Ovary (tissue), 10 donors: ENCODE measurements at places on chromosomes 1 and 21. TPM values are rescaled to one million over a fixed set of nuclear protein-coding genes. Genes with fewer than 3 reads are reported as not detected.

Gene IL24
- total RNA-seq: not detected

- DNase-seq: no peak
- H3K27ac ChIP-seq: no peak overlapping the region
- H3K4me3 ChIP-seq: no peak overlapping the region
- peaks cover 2% of the 10 kb centered on the region for H3K4me1 ChIP-seq
- no peaks in the 10 kb centered on the region for H3K27me3 ChIP-seq
- no peaks in the 10 kb centered on the region for H3K36me3 ChIP-seq
Measured at GRCh38 chr1:243723050-243723449, 127.0 kb downstream of the AKT3 start.

DNA sequence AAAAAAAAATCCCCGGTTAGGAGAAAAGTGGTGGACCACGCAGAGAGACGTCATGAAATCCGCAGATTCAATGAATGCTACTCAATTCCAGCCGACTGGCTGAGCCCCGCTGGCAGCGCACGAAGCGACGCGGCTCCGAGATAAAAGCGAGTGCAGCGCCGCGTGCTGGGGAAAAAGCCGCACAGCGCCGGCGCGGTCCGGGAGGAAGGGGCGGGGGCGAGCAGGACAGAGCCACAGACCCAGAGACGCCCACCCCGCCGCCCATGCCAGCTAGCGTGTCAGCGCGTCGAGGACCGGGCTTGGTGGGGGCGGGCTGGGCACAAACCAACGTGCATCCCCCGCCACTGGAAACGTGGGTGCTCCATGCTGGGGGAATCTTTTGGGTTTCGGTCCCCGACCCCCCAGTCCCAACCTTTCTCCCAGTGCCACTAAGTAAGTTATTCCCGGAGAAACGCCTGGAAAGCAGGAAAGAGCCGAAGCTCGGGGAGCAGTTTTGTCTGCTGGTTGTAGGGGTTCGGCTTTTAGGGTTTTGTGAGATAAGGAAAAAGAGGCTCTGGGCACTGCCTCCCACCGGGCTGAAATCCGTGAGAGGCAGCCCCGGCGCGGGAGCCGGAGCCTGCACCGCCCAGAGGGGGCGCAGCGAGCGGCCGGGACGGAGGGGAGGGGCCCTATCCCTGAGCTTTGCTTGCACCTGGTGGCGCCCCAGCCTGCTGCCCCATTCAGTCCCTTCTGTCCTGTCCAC lies at the start of gene KCNJ6:
KCNJ6 (minus strand) TSS at position 148 of the 742 bp plus-strand sequence. CDS start 75,775 bp downstream, outside the sequence.
- H3K36me3 ChIP-seq: no peaks in the 10 kb centered on the region
- H3K4me1 ChIP-seq: no peaks in the 10 kb centered on the region

Gene CLDN17
- total RNA-seq: not detected

GRCh38 chr1:91018006-91018405 lies 3.8 kb downstream of the ZNF644 start:
- H3K4me1 ChIP-seq: peaks cover 4% of the 10 kb centered on the region
- DNase-seq: no peak
- H3K27me3 ChIP-seq: no peaks in the 10 kb centered on the region
- H3K36me3 ChIP-seq: no peaks in the 10 kb centered on the region

Gene A3GALT2
- total RNA-seq: not detected

DNA sequence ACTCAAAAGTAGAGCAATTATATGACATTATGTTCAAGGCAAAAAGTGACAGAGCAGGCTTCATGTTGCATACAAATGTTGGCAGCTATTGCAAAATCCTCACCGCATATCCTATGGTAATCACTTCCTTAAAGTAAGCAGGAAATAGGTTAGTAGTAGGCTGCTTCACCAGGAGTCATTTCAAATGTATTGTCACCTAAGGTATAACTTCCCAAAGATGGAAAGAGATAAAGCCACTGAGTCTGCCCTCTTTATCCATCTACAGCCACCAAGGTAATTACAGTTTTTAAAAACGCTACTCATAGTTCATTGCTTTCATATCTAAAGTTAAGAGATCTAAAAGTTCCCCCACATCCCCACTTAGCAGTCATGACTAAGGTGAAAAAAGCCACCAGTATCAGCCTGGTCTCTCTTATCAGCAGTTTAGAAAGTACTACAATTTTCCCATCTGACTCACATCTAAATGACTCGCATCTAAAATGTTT lies 31.6 kb upstream of the UBE2U start:
- no peak for DNase-seq
- peaks cover 5% of the 10 kb centered on the region for H3K4me1 ChIP-seq
- H3K27me3 ChIP-seq: no peaks in the 10 kb centered on the region
- no peaks in the 10 kb centered on the region for H3K36me3 ChIP-seq

DNA sequence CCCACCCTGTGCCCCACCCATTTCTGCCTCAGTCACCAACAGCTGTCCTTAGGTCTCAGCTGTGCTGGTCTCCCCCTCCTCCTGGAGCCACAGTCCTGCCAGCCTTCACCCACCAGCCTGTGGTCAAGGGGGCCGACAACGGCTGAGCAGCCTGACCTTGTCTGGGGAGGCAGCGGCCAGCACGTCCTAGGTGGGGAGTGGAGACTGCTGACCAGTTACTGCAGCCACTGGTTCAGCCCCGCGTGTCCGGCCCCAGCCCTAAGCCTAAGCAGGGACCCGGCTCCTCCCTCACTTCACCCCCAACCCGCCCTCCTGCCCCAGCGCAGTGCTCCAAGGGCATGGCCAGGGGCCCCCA lies 79.2 kb downstream of the MORN1 start:
- no peak for DNase-seq
- peak overlapping the region; percentile 75 for H3K27ac ChIP-seq
- H3K36me3 ChIP-seq: no peaks in the 10 kb centered on the region
- no peak overlapping the region for H3K4me3 ChIP-seq

Gene LIPI
- total RNA-seq: not detected
